ENCODE measurements at places on chromosomes 11 and 22. TPM values are rescaled to one million over a fixed set of nuclear protein-coding genes. Genes with fewer than 3 reads are reported as not detected.

The WBP2NL gene
- 0.96 TPM for total RNA-seq

The SHANK3 gene
- total RNA-seq, result 30.3 TPM

DNA sequence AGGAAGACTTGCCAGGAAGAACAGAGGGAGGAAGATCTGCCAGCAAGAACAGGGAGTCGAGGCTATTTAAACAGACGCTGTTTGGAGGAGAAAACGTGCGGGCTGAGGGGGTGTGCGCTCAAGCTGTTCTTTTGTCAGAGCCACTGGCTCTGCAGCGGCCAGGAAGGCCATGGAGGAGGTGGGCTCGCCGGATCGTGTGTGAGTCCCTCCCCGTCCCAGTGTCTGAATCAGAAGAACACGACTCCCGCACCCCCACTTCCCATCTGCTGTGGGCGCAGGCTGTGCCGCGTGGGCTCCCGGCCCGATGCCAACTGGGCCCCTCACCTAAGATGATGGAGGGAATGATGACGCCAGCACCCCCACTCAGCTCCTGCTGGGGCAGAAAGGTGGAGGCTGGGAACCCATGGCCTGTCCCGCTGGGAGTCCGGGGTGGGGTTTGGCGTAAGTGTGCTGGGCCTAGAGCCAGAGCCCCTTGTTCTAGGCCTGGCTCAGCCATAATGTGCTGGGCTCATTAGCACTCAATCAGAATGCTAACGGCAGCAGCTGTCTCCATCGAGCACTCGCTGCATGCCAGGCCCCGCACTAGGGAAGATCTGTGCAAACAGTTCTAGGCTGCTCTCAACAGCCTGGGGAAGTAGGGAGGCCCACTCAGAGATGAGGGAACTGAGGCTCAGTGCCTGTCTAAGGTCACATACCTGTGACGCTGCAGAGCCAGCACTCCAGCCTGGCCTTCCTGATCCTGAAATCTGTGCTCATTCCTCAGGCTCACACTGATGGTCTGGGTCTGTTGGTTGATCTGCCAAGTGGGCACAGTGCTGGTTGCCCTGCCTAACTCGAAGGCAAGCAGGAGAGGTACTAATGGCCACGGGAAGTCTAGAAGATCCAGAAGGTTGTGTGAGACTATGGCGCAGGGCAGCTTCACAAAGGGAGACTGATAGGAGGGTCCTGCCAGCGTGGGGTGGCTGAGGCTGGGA is 11.5 kb downstream of the NPTXR start:
- DNase-seq, result no peak

- no peak for DNase-seq
Observed at GRCh38 chr11:78193806-78194205, 5.1 kb downstream of the USP35 start.

The PKP3 gene
- total RNA-seq, result 224 TPM

- DNase-seq, result no peak
Observed at GRCh38 chr11:93573184-93573583, 30.0 kb upstream of the SMCO4 start.

The LDHAL6A gene
- not detected for total RNA-seq

The MRGPRX3 gene
- not detected for total RNA-seq

The INS gene
- total RNA-seq, result not detected

GRCh38 chr11:2529636-2530035 is 84.8 kb downstream of the KCNQ1 start:
- DNase-seq, result peak; percentile 6

DNA sequence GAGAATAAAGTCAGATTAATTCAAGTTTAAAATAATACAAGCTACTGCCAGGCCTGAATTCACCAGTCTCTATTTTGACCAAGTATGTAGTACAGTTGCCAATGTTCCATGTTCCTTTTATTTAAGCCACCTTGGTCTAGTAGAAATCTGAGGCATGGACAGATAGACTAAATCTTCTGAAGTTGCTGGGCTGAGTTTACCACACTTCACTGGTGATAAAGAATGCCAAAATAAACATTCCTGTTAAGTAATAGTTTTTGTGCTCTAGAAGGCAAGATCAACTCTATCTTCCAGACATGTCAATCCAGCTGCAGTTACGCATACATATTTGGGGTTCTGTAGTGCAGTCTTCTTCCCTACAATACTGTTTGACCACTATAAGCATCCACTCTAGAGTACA is 83.9 kb upstream of the C11orf87 start:
- DNase-seq, result no peak

The PARVG gene
- 6.7 TPM for total RNA-seq

GRCh38 chr11:61863548-61864081 is 27.7 kb downstream of the FADS3 start:
- DNase-seq, result no peak

DNA sequence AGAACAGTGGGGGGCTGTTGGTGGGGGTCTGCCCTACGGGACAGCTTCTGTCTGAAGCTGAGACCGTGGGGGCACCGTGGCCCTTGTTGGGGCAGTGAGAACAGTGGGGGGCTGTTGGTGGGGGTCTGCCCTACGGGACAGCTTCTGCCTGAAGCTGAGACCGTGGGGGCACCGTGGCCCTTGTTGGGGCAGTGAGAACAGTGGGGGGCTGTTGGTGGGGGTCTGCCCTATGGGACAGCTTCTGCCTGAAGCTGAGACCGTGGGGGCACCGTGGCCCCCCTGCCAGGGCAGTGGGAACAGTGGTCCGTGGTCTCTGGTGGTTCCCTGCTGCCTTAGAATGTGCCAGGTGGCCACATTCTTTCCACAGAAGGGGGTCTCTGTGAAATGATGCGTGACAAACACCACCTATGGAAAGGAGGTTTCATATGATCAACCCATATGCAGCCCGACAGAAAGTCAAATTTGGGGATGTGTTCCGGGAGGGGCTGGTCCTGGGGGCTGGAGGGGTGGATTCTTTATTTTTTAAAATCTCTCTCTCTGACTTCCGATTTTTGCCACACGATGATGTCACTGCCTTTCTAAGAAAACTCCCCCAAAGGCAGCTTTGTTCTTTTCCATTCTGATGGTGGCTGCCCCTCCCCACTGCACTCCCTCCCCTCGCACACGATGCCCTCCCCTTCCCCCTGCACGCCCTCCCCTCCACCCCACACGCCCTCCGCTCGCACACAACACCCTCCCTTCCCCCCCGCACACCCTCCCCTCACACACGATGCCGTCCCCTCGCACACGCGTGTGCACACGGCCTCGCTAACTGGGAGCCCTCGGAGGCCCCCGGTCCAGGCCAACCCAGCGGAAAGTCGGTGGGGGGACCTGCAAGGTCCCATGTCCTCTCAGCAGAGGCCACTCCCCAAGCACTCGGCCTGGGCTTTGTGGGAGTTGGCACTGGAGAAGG is 1186.5 kb downstream of the BRD1 start:
- DNase-seq, result no peak

DNA sequence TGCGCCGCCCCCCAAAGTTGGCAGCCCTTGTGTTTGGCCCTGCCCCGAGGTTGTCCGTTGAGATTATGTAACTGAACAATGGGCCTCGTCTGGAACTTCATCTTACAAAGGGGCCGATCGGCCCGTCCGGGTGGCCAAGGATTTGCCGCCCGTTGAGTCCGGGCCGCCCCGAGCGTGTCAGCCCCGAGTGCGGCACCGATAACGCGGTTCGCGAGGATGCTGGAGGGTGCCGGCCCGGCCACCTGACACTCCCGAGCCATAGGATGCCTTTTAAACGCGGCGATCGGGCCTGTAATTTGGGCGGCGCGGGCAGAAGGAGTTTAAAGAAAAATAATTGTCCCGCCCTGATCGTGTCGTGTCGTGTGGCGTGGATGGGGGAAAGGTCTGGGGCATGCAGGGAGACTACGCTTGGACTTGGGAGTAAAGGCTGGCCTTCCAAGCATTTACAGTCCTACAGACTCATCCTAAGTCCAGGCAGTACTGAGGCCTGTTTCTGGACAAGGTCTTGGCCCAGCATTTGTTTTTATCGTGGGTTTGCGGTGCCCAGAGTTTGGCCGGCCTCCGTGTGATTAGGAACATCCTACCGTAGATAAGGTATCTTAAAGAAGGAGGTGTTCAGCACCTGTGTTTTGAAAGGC is 1.3 kb downstream of the WEE1 start:
- DNase-seq, result peak; percentile 35

- DNase-seq, result no peak
Observed at GRCh38 chr22:27075028-27075678, 417.8 kb downstream of the MIAT start.

- no peak for DNase-seq
Observed at GRCh38 chr11:60960405-60960804, 8.4 kb upstream of the SLC15A3 start.

The MUC2 gene
- 903 TPM for total RNA-seq

DNA sequence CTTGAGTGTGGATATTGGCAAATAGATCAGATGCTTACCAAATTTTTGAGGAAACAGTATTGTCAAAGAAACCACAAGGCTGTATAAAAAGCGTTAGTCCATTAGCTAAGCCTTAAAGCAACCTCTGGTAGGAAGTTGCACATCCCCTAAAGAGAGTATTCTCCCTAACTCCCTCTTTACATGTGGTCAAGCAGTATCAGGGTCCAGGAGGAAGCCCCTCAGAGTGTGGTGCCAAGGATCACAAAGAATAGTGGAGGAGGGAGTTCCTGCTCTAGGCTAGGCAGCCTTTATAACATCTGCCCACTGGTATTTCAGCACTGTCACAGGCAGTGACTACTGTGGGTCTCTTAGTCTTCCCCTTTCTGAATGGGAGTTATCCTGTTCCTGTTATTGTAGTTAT is 18.8 kb upstream of the AMPD3 start:
- DNase-seq, result no peak

- peak; percentile 55 for DNase-seq
Observed at GRCh38 chr22:42635531-42635930, 4.9 kb downstream of the ATP5MGL start.

The OR1S1 gene
- not detected for total RNA-seq

DNA sequence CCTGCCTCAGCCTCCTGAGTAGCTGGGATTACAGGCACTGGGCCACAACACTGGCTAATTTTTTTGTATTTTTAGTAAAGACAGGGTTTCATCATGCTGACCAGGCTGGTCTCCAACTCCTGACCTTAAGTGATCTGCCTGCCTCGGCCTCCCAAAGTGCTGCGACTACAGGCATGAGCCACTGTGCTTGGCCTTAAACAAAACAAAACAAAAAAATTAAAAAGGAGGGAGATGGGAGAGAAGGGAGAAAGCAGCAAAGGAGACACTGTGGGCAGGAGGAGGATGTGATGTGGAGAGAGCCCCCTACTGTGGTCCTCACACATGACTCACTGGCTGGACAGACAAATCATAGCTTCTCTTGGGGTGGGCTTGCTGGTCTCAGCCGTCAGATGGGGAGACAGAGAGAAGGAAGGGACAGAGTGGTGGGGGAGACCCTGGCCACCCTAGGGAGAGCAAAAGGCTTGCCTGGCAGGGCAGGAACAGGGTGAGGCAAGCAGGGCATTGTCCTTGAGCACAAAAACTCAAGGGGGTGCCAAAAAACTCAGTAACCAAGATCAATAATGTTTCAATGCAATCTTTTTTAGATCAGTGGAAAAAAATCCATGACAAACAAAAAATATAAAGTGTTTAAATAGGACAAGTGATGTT is 31.6 kb downstream of the TPST2 start:
- DNase-seq, result no peak

The MOB2 gene
- 56.2 TPM for total RNA-seq

- DNase-seq, result peak; percentile 38
Observed at GRCh38 chr11:12199231-12199948, 89.0 kb downstream of the MICAL2 start.

DNA sequence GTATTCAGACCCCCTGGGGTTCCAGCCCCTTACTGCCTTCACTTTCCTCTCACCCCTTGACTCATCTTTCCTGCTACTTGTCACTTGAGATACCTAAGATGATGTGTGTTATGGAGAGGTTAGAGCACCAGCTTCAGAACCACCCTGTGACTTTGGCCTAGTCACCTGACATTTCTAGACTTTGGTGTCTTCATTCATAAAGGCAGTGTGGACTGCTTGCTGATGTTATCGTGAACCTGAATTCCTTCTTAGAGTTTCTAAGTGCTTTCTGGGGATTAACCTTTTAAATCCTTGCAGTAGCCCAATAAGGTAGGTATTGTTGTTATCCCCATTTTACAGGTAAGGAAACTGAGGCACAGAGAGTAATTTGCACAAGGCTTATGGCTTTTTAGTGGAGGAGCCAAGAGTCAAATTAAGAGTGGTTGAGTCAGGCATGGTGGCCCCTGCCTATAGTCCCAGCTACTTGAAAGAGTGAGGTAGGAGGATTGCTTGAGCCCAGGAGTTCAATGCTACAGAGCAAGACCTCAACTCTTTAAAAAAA is 5.1 kb upstream of the BBS1 start:
- DNase-seq, result no peak

DNA sequence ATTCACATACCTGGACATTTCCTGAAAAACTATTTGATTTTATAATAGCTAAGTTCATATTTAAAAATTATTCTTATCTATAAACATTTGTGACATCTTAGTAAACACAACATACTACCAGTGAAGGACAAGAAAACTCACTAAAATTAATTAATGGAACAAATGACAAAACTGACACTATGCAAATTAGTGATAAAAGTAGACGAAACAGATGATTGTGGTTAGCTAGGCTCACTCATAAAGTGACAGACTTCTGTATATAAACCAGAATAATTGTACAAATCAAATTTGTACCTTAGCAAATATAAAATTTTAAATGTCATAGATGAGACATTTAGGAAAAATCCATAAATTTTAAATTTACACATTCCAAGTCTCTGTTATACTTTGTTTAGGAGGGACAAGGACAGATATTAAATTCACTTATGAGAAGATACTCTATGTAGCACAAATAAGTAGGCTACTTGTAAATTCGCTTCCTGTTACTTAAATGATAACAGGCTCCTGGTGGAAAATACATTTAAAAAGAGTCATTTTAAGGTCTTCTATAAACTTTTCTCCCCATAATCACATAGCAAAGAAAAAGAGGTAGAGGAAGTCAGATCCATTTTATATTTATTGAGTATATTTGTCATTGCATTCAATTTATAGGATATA is 81.2 kb downstream of the KIF18A start:
- no peak for DNase-seq

GRCh38 chr11:15764948-15765347 is 591.4 kb downstream of the SOX6 start:
- peak; percentile 48 for DNase-seq

DNA sequence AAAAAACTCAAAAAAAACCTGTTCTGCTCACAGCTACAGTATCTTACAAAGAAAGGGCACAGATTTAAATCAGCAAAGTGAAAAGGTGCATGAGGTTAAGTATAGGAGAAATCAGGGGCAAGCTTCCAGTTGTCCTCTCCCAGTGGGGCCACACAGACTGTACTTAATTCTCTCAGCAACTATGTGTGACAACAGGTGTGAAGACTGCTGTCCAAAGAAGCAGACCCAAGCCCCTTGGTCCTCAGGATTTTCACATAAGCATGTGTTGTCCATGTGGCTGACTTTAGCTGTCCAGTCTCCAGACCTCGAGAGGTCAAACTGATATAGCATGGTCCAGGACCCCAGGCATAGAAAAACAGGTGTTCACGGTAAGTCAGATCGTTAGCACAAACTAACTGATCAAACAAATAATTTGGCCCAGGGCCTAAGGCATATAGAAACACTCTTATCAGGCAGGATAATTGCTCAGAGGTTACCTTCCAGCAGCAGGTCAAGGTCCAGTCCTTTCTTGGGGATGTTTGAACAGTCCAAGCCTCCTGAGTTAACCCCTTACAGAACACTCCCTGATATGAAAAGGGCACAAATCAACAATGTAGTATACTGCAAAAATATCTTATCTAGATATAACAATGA is 21.1 kb upstream of the CSTF3 start:
- DNase-seq, result peak; percentile 34

Measured in transverse colon (tissue), 4 donors.